ENCODE measurements at places on chromosomes 1 and 21. TPM values are rescaled to one million over a fixed set of nuclear protein-coding genes. Genes with fewer than 3 reads are reported as not detected.

Gene NADK
- total RNA-seq: 34.9 TPM

Gene TLR5
- total RNA-seq: 7.9 TPM

Gene C8B
- total RNA-seq: not detected

Gene PLEKHG5
- total RNA-seq: 44.1 TPM

Gene SPRR3
- total RNA-seq: 67.3 TPM

Gene TMPRSS15
- not detected for total RNA-seq
